ENCODE measurements at places on chromosomes 4 and X.

- no peak for DNase-seq
Measured at GRCh38 chr4:52641854-52642563, 17.1 kb downstream of the USP46 start.

DNA sequence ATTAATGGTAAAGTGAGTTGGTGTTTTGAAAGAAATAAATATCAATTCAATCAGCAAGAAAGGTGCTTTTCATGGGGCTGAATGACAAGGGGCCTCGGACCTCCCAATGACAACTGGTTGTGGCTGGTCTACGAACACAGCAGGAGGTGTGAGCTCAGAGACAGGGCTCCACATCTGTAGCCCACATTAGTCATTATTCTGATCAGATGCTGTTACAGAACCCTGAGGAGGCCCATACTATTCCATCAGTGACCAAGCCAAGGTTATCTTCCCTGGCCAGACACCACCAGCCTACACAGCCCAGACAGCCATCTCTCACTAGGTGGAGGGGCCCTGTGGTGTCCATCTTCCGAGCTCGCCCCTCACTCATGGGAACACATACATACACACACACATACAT is 168.8 kb downstream of the SH3KBP1 start:
- no peak for DNase-seq

- DNase-seq, result no peak
Measured at GRCh38 chrX:3393581-3394111, 47.2 kb upstream of the MXRA5 start.

- DNase-seq, result no peak
Measured at GRCh38 chrX:17375367-17375636, 302 bp downstream of the NHS start.

DNA sequence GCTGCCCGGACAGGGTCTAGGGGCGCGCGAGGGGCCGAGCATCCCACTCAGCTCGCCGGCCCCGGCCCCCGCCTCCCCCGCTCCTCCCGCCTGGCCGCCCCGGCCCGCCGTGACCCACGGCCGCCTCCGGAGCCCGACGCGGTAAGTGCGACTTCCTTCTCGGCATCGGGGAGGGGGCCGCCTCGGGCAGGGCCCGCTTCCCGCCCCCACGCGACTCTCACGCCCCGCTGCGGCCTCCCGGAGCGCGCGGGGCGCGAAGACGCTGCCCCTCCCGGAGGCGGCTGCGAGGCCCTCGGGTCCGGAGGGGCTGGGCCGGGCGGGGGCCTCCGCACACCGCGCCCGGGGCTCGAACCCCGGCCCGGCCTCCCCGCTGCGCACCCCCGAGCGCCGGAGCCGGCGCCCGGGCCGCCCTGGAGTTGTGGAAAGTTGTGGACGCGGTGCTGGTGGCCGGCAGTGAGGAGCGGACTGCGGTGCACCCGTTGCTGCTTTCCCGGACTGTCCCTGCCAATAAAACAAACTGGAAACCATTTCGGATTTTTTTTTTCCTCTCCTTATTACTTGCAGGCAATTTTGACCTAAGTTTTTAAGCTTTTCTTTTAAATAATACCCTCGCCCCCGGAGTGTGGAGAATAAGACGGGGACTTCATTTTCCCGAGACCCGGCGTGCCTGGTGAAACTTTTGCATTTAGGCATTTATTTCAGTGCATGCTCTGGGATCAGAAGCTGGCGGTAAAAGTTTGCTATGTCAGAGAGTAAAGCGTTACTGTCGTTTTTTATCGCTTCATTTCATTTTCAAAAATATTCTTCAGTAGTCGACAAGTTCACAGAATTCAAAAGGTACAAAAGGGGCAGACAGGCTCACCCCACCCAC is 13.0 kb upstream of the TMEM156 start:
- peak; percentile 29 for DNase-seq

DNA sequence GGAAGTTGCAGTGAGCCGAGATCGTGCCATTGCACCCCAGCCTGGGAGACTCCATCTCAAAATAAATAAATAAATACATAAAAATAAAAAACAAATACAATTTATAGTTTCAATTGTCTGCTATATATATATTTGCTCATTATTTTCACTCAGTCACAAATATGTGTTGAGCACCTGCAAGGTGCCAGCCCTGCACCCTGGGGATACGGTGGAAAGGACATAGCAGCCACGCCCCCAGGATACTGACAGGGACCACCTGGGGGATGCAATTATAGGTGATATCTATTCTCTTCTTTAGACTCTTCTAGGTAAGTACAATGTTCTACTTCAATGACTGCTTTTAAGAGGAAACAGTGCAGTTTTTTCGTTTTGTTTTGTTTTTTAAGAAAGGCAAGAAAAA is 85.0 kb downstream of the JAKMIP1 start:
- no peak for DNase-seq

DNA sequence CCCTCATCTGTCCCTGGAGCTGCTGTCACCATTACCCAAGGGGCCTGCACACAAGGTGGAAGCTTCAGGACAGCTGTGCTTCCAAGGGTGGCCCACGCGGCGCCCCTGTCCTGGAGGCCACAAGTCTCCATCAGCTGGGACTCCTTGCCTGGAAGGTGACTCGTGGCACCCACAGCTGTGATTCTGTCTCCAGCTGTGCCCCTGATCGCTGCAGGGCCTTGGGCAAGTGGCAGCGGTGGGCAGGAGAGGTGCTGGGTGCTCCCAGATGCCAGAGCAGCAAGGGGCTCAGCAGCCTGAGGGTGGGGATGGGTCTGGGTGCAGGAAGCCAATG is 9.0 kb upstream of the DUSP9 start:
- no peak for DNase-seq

DNA sequence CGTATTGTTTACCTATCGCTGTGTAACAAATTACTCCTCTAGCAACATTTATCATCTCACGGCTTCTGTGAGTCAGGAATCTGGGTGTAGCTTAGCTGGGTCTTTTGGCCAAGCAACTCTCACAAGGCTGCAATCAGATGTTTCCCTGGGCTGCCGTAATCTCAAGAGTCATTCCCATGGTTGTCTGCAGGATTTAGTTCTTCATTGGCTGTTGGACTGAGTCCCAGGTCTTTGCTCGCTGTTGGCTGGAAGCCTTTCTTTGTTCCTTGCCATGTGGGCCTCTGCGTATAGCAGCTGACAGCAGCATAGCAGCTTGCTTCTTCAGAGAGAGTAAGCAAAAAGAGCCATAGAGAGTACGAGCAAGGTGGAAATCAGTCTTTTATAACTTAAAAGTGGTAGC is 16.8 kb downstream of the POLR2B start:
- no peak for DNase-seq

GRCh38 chr4:151197247-151197646 is 79.7 kb upstream of the PRSS48 start:
- DNase-seq, result no peak

- no peak for DNase-seq
Measured at GRCh38 chrX:20455001-20455400, 188.3 kb upstream of the RPS6KA3 start.

- no peak for DNase-seq
Measured at GRCh38 chr4:12924253-12924652, 559.9 kb downstream of the RAB28 start.

- DNase-seq, result no peak
Measured at GRCh38 chrX:121032531-121032930, 14.9 kb upstream of the GLUD2 start.

GRCh38 chr4:59535541-59535940 is 1664.6 kb upstream of the ADGRL3 start:
- no peak for DNase-seq

DNA sequence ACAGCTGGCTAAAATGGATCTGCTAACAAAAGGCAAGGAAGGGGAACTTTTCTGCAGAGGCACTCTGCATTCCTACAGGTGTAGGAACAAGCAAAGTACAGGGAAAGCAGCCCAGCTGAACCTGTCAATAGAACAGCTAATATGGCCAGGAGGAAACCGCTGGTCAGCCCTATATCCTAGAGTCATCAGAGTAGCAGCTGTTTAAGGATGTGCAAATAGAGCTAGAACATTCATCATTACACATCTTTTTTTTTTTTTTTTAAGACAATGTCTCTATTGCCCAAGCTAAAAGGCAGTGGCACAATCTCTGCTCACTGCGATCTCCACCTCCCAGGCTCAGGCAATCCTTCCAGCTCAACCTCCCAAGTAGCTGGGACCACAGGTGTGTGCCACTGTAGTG is 163.0 kb downstream of the BTC start:
- DNase-seq, result no peak

- DNase-seq, result no peak
Measured at GRCh38 chr4:10949039-10949733, 264.6 kb upstream of the CLNK start.

DNA sequence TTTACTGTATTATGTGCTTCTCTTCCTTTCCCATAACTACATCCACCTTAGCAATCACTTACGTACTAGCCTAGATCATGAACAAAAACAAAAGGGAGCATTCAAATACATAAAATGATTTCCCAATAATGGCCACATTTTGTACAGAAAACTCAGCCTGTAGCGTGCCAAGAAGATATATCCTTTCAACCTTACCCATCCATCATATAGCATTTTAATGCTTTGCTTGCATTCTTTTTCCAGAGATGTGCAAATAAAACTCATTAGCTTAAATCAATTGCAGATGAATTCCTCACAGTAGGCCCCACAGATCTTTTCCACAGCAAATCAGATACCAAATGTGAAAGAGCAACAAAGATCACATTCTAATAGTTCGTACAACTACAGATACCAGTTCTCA is 20.8 kb downstream of the GRSF1 start:
- no peak for DNase-seq

DNA sequence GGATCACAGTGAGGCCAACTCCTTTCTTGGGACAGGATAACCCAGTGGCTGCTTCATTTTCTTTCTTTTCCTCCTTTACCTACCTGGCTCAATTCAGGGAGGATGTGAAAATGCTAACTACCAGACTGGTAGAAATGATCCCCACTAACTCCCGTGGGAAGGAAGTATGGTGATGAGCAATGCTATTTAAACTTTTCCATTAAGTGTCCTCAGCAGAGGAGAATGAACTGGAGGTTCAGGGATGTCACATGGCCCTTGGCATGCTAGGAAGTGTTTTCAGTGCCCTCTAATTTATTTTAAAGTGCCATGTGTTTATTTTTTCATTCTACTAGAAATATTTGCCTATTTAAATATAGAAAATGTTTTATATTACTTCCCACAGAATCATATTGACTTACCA is 363.9 kb downstream of the PPP3CA start:
- DNase-seq, result no peak

Measured in effector CD4-positive, alpha-beta T cell (primary cell).